ENCODE measurements at places on chromosomes 2 and 18. TPM values are rescaled to one million over a fixed set of nuclear protein-coding genes. Genes with fewer than 3 reads are reported as not detected.

The C2orf78 gene
- not detected for total RNA-seq

DNA sequence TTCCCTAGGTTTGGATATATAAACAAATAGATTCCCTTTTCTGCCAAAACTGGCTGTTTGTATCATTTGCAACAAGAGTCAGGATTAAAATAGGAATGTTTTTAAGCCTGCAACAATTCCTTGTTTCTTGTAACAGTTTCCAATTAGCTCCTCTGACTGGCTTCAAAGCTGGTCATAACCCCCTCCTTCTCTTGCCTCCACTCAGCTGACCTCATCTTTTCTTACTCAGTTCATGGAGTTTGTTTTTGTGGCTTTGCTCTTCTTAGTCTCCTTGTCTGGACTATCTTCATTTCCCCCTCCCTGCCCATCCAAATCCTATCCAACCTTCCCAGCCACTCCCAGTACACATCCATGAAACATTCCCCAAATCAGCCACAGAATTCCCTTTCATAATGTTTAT lies 14.3 kb upstream of the RAPH1 start:
- no peak for DNase-seq

The ACMSD gene
- total RNA-seq = not detected

DNA sequence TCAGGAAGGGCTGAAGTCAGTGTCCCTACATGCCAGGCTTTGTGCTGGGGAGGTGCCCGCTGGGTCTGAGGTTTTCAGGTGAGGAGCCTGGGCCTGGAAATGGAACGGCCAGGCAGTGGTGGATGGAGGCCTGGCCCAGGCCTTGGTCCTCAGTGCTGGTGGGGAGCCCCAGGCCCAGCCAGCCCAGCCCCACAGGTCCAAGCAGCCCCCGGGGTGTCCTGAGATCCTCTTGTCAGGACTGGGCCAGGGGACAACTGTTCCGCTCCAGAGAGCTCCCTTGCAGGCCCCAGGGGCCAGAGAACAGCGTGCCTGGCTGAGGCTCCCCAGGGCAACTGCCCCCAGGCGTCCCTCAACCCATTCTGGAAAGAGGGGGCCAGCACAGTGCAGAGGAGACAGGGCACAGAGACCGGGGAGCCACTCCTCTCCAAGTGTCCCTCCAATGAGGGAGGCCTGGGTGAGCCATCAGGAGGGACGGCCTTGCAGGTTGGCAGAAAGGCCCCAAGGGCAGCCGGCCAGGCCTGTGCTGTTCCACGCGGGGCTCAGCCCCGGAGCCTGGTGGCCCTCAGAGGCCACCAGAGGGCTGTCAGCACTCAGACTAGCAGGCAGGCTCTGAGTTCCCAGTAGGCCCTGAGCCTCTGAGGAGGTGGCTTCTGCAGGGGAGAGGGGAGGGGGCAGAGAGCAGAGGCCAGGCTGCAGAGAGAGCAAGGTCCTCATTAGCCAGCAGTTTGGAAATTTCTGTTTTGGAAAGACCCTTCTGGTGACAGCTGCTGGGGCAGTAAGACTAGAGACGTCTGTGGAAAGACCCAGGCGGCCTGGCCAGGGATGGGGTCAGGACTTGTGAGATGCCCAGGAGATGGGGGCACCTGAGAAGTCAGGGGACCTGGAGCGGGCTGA lies 29.4 kb upstream of the SNED1 start:
- DNase-seq = no peak

GRCh38 chr18:76058146-76058545 lies 436.9 kb downstream of the ZNF516 start:
- DNase-seq = no peak

DNA sequence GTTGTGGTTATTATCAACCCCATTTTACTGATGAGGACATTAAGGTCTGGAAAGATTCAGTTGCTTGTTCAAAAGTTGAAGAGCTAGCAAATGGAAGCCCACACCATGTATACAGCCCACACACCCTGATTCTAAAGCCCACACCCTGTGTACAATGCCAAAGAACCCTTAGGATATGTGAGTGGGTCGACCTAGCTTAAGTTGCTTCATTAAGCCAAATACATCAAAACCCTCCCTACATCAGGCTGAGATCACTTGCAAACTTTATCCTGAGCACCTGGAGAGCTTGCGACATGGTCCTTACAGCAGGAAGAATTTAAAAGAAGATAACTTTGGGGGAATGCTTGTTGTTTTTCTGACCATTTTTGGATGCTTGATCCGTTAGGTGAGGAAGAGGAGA lies 435 bp upstream of the ARHGAP25 start:
- DNase-seq = no peak

DNA sequence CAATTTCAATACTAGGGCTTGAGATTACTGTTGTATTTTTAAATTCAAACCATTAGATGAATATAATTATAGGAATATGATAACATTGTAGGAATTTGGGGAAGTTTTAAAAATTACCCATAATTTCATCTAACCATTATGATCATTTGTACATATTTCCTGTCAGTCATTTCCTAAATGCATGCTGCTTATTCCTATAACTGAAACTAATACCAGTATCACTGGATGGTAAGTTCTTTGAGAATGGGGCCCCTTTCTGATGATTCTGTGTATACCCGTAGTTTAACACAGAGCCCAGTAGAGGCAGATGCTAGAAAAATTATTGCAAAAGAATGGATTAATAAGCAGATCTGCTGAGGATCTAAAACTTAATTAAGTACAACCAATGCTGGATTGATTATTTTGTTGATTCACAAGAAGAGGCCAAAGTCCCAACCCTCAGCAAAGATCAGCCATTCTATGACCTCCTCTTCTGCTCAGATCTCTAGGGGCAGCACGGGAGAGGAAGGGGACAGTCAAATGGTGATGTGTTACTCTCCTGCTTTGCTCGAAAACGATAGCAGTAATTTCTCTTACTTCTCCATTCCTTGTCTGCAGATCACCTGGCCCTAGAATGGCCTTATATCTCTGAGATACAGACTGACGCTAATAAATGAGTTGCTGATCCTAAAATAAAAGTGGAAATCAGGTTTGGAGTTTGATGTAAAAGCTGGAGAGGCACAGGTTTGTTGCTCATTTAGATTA lies 69.5 kb upstream of the PELI1 start:
- no peak for DNase-seq

DNA sequence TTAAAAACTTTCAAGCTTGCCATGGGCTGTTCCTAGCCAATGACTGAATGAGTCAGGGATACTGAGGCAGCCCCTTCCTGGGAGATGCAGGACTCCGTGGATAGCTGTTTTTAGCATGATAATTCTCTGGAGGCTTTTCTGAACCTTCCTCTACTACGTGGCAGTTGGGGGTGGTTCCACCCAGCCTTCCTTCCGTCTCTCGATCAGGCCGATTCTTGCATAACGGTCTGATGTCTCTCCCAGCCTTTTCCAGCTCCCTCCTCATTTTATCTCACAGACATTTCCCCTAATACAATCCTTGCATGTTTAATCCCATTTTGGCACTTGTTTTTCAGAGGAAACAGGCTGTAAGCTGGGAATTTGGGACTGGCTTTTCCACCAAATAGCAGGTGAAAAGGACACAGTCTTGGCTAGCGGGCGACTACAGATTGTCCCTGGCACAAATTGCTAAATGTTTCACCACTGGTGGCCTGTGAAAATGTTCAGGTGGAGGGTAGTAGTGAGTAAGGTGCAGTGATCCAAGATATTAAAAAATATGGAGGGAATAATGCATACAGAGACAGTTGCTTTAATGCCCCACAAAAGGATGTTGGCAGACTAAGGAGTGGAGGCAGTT lies 21.0 kb upstream of the CTLA4 start:
- DNase-seq = no peak

The GPBAR1 gene
- 1.1 TPM for total RNA-seq

Measured in colonic mucosa (tissue), 4 donors.